ENCODE measurements at places on chromosomes 12 and 14.

- DNase-seq: no peak
Observed at GRCh38 chr12:3789838-3790237, 36.9 kb upstream of the CRACR2A start.

DNA sequence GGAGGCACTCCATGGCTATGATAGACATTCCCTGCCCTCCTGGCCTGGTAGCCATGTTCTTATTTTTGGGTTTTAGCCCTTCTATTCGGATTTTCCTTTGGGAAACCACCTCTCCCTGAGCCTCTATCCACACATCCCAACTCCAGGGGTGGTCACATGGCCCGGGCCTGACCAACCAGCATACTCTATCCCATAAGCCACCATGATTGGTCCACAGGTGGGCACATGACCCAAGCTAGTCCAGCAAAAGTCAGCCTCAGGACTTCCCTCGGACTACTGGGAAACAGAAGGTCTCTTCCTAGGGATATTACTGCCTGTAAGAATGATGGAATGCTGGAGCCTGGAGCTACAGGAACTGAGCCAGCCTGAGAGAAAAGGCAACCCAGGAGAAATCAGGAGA, 12.5 kb downstream of the PRIMA1 start:
- no peak for DNase-seq

DNA sequence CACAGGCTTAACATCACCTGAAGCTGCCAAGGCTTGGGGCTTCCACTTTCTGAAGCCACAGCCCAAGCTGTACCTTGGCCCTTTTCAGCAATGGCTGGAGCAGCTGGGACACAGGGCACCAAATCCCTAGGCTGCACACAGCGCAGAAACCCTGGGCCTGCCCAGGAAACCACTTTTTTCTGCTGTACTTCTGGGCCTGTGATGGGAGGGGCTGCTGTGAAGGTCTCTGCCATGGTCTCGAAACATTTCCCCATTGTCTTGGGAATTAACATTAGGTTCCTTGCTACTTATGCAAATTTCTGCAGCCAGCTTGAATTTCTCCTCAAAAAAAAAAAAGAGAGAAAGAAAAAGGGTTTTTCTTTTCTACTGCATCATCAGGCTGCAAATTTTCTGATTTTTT, 219.1 kb downstream of the RPL10L start:
- DNase-seq: no peak

DNA sequence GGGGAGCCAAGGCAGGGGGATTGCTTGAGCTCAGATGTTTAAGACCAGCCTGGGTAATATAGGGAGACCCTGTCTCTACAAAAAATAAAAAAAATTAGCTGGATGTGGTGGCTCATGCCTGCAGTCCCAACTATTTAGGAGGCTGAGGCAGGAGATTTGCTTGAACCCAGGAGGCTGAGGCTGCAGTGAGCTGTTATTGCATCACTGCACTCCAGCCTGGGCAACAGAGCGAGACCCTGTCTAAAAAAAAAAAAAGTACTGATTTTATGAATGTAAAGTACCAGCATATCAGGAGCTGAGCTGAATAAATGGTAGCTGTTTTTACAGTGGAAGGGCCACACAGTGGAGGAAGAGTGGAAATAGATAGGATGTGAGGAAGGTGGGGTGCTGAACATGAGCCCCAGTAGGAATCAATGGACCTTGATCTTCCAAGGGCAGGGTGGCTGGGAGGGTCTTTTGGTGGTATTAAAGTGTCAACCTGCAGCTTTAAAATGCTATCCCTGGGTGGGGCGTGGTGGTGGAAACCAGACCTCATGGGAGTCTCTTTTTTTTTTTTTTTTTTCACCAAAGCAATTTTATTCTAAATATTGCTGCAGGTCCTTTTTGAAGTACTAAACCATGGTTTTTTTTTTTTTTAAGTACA, 2.2 kb downstream of the ATP23 start:
- no peak for DNase-seq

DNA sequence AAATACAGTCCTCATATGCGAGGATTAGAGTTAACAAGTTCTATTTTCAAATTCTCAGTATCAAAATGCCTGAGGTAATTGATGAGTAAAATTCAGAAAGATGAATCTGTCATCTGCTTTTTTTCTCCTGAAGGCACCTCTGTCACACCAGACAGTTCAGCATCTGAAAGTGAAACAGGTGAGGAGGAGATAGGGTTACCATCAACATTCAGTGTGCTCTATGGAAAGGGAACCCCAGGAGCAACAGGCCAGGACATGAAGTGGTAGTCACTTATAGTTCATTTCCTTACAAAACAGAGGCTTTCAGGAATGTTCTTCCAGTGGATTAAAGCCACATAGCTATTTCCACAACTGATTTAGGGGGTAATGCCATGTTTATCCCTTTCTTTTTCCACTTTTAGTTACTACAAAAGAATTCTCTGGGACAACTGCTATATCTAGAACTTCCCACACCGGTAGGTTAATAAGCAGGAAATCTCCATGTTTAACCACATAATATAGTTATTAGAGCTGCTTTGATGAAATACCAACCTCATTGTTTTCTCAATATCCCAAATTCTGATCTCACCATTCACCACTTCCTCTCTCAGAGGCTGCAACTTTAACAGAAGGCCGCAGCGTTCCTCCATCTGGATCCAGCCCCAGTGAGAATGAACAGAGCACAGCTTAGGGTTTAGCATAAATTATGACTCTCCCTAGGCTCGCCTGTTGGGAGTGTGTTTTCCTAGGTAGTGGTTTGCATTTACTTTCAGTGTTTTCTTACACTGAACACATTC, 177.0 kb upstream of the CNTN1 start:
- no peak for DNase-seq

DNA sequence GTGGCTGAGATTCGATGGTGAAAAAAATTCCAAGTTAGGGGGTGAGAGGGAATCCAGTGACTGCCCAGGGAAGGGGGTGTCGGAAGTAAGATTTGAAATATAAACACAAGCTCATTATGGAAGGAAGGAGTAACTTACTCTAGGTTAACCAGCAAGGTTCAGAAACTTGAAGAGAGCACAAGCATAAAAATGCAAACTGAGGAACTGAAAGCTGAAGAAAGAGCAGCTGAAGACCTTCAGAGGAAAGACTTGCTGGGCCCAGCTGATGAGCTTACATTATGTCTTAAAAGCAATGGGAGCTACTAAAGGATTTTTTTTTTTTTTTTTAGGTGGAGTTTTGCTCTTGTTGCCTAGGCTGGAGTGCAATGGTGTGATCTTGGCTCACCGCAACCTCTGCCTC, 189.7 kb upstream of the GRIN2B start:
- DNase-seq: no peak

GRCh38 chr12:45779936-45780335, 50.4 kb downstream of the ARID2 start:
- DNase-seq: no peak

GRCh38 chr14:87160989-87161388, 832.0 kb downstream of the GALC start:
- no peak for DNase-seq

DNA sequence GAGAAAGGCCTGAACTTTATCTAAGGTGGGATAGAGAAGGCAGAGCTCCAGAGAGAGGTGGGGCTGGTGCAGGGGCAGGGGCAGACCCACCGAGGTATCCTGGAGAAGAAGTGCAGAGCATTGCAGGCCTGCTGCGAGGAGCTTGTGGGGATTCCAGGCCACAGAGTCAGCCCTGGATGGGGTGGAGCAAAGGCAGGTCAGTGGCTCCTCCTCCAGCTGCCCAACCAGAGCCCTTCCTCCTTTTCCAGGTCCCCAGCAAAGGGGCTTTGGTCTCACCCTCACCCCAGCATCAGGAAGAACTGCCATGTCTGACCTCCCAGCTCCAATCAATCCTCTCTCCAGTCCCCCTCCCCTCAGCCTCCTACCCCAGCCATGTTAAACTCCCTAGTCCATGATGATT, 19.8 kb upstream of the ZNF740 start:
- no peak for DNase-seq

DNA sequence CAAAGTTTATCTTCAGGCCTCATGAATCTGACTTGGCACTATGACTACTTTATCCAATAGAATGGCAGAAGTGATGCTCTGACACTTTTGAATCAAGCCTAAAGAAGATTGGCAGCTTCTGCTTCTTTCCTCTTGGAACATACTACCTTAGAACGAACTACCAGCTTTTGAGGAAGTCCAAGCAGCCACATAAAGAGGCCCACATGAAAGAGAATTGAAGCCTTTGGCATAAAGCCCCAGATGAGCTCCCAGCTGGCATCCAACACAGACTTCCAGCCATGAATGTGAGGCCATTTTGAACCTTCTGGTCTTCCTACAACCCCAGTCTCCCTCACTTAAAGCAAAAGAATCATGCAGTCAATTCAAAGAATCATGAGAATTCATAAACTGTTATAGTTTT, 65.8 kb downstream of the EEA1 start:
- DNase-seq: no peak

- no peak for DNase-seq
Observed at GRCh38 chr14:68758301-68758700, 34.6 kb downstream of the ZFP36L1 start.

DNA sequence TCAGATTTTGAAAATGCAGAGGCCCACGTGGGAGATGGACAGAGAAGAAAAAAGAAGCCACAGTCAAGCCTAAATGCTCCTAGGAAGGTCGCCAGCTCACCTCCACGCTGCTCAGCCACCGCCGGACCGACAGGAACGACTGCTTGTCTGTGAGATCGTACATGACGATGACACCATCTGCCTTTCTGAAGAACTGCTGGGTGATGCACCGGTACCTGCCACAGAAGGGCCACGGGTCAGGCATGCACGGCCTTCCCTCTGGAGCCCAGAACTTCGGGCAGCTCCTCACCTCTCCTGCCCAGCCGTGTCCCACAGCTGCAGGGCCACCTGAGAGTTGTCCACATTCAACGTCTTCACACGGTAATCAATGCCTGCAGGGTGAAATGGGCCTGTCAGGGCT, 125.6 kb downstream of the CRACR2A start:
- DNase-seq: no peak

DNA sequence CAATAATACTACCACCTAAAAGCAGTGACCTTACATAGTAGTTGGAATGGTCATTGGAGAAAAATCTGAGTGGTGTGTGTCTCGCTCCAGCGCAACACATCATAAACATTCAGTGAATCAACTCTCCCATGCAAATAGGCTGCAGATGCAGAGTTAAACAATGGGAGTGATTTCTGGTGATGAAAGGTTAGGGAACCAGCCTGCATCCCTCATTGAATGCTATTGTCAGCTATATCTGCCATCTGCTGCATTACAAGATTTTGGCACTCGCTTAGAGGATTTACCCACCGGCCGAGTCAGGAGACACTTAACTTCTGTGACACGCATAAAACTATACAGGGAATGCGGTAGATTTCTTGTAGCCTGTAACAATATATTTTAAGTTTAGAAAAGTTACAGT, 900.9 kb downstream of the FLRT2 start:
- peak; percentile 50 for DNase-seq

Data from D341Med (cell line).